Cardiac muscle cell (in vitro differentiated cells and primary cell): ENCODE measurements at places on chromosomes 6 and 20.

DNA sequence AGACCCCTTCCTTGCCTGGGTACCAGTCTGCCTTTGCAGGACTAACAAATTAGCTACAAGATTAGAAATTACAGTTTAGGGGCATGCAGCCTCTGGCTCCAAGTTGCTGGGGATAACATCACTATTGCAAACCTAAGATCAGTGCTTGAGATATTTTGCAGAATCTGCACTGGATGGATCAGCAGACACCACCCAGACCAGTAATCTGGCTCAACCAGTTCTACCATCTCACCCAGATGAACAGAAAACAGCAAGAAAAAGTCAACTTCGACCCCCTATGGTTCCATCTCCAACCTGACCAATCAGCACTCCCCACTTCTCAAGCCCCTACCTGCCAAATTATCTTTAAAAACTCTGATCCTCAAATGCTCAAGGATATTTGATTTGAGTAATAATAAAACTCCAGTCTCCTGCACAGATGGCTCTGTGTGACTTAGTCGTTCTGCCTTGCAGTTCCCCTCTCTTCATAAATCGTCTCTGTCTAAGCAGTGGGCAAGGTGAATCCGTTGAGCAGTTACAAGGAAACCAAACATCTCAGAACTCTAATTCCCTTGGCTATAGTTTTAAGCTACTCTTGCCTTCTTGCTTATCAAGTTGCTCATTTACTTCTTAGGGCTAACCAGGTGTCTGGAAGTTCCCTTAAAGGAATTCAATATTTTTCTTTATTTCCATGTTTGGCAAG, 16.1 kb upstream of the LMBRD1 start:
- no peaks in the 10 kb centered on the region for H3K36me3 ChIP-seq
- H3K27me3 ChIP-seq: no peaks in the 10 kb centered on the region
- no peaks in the 10 kb centered on the region for H3K4me1 ChIP-seq
- DNase-seq: no peak

- H3K27me3 ChIP-seq: no peaks in the 10 kb centered on the region
- no peak overlapping the region for H3K27ac ChIP-seq
- H3K36me3 ChIP-seq: peaks cover 7% of the 10 kb centered on the region
- no peaks in the 10 kb centered on the region for H3K4me1 ChIP-seq
- no peak overlapping the region for H3K4me3 ChIP-seq
Measured at GRCh38 chr6:70489364-70489763, 76.1 kb downstream of the FAM135A start.

DNA sequence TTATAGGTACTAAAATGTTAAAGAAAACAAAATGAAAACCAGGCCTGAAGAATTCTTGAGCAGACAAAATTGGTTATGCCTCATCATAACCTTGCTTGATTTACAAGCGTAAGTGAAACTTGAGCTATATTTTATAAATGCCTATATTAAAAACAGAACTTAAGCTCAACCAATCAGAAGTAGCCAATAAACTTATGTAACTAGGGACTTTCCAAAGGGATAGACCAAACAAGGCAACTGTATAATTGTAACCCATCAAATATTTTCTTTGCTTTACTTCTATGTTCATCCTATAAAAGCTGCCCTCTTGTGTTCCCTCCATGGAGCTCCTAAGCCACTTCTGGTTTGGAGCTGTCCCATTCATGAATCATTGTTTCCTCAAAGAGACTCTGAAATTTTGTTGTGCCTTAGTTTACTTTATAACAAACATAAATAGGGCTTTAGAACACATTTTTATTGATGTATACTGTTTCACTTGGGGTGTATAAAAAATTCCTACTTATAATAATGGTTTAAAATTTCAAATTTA, 101.6 kb upstream of the CARMIL1 start:
- no peak overlapping the region for H3K4me3 ChIP-seq
- DNase-seq: no peak
- no peak overlapping the region for H3K27ac ChIP-seq
- no peaks in the 10 kb centered on the region for H3K27me3 ChIP-seq
- no peaks in the 10 kb centered on the region for H3K36me3 ChIP-seq
- peaks cover 28% of the 10 kb centered on the region for H3K4me1 ChIP-seq

GRCh38 chr6:12555267-12555666, 161.3 kb upstream of the PHACTR1 start:
- no peaks in the 10 kb centered on the region for H3K4me1 ChIP-seq
- no peak overlapping the region for H3K27ac ChIP-seq
- H3K27me3 ChIP-seq: no peaks in the 10 kb centered on the region
- no peak overlapping the region for H3K4me3 ChIP-seq
- H3K36me3 ChIP-seq: no peaks in the 10 kb centered on the region

DNA sequence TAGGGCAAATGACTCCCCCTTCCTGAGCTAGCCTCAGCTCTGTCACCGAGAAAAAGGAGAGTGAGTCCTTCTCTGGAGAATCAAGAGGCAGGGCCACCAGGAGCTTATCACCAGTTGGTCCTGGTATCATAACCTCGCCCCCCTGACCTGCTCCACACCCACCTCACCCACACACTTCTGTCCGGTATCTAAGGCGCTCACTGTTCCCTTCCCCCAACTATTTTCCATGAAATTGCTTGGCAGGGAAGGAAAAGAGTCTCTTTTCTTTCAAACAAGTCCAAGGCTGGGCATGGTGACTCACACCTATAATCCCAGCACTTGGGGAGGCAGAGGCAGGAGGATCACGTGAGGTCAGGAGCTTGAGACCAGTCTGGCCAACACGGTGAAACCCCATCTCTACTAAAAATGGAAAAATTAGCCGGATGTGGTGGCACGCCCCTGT, 77.6 kb downstream of the ZMYND8 start:
- H3K36me3 ChIP-seq: peaks cover 37% of the 10 kb centered on the region
- peak overlapping the region; percentile 29 for H3K27ac ChIP-seq
- peaks cover 7% of the 10 kb centered on the region for H3K4me1 ChIP-seq
- no peaks in the 10 kb centered on the region for H3K27me3 ChIP-seq
- H3K4me3 ChIP-seq: no peak overlapping the region
- DNase-seq: peak; percentile 33

GRCh38 chr6:134667111-134667510, 282.8 kb downstream of the ALDH8A1 start:
- H3K27me3 ChIP-seq: no peaks in the 10 kb centered on the region
- no peaks in the 10 kb centered on the region for H3K4me1 ChIP-seq
- H3K4me3 ChIP-seq: no peak overlapping the region
- no peak for DNase-seq

- H3K27me3 ChIP-seq: no peaks in the 10 kb centered on the region
- no peaks in the 10 kb centered on the region for H3K36me3 ChIP-seq
- no peak overlapping the region for H3K27ac ChIP-seq
- H3K4me3 ChIP-seq: no peak overlapping the region
- no peak for DNase-seq
Measured at GRCh38 chr20:843912-844311, 10.4 kb downstream of the FAM110A start.

DNA sequence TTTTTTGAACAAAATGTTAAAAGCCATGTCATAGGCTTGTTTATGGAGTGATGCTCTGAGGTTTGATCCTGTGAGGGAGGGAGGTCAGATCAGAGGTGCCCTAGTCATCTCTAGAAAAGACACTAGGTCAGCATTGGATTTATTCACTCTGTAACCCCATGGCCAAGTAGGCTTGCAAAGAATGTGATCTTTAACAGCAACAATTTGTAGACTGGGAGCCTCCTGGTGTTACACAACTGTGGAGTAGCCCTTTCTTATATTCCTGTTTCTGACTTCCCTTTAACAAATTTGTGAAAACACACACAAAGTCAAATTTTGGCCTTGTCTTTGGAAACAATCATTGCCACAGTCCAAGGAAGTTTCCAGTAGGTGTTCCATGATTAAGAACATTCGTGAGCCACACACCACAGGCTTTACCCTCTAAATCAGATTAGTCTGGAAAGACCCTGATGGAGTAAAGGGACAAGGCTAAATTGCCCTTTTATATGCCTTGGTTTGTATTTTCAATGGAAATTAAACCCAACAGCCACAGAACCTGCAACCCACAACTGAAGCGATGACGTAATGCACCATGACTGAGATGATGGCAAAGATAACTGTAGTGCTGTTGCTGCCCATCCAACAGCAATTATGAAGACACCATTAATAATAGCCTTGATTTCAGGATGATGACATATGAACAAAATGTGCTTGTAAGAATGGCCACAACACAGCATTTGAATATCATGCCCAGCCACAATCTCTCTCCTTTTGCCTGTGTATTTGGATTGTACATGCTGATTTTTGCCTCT, 22.1 kb downstream of the SCP2D1 start:
- no peaks in the 10 kb centered on the region for H3K36me3 ChIP-seq
- peaks cover 12% of the 10 kb centered on the region for H3K4me1 ChIP-seq
- no peak overlapping the region for H3K27ac ChIP-seq
- H3K27me3 ChIP-seq: no peaks in the 10 kb centered on the region

GRCh38 chr6:66558189-66558588, 851.2 kb upstream of the EYS start:
- no peak overlapping the region for H3K27ac ChIP-seq
- no peaks in the 10 kb centered on the region for H3K36me3 ChIP-seq
- H3K27me3 ChIP-seq: no peaks in the 10 kb centered on the region
- no peak overlapping the region for H3K4me3 ChIP-seq
- DNase-seq: no peak

GRCh38 chr6:150238336-150238741, 95.5 kb downstream of the PPP1R14C start:
- H3K4me3 ChIP-seq: no peak overlapping the region
- no peak overlapping the region for H3K27ac ChIP-seq
- H3K4me1 ChIP-seq: no peaks in the 10 kb centered on the region
- DNase-seq: no peak
- no peaks in the 10 kb centered on the region for H3K27me3 ChIP-seq

- no peaks in the 10 kb centered on the region for H3K27me3 ChIP-seq
- no peak overlapping the region for H3K4me3 ChIP-seq
- no peak for DNase-seq
- H3K4me1 ChIP-seq: peaks cover 7% of the 10 kb centered on the region
Measured at GRCh38 chr6:25511376-25511775, 140.6 kb upstream of the SCGN start.

GRCh38 chr6:110509617-110510241, 33.3 kb upstream of the SLC22A16 start:
- no peaks in the 10 kb centered on the region for H3K36me3 ChIP-seq
- H3K27me3 ChIP-seq: no peaks in the 10 kb centered on the region
- no peak overlapping the region for H3K27ac ChIP-seq
- no peaks in the 10 kb centered on the region for H3K4me1 ChIP-seq
- DNase-seq: no peak

DNA sequence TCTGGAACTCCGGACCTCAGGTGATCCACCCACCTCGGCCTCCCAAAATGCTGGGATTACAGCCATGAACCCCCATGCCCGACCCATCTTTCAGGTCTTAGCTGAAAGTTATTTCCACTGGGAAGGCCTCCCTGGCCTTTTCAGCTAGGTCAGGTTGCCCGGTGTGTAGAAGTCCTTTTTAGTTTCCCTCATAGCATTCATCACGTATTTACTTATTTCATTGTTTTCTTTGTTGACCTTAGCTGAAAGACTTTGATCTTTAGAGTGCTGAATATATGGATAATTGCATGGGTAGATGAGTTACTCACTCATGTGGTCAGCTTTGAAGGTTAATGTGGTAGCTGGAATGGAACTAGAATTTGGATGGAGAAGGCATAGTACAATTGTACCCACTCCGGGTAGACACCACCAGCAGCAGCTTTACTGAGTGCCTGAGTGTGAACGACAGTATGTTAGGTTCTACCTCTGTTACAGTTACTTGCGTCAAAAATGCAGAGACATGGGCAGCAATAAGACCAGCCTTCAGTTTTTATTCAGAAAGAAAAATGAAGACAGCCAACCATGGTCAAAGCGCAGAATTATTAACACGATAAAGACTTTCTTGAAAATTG, 9.1 kb downstream of the KIZ start:
- no peaks in the 10 kb centered on the region for H3K27me3 ChIP-seq
- no peaks in the 10 kb centered on the region for H3K4me1 ChIP-seq
- no peaks in the 10 kb centered on the region for H3K36me3 ChIP-seq
- DNase-seq: no peak
- no peak overlapping the region for H3K27ac ChIP-seq
